Cardiac fibroblast (primary cell): ENCODE measurements at places on chromosomes 11 and 22.

GRCh38 chr11:31969359-31969702 is 121.5 kb upstream of the RCN1 start:
- no peak for DNase-seq

GRCh38 chr22:18069041-18069440 is 8.7 kb upstream of the PEX26 start:
- no peak for DNase-seq

- peak; percentile 94 for DNase-seq
Observed at GRCh38 chr11:66408488-66409214, 12.2 kb upstream of the NPAS4 start.

- peak; percentile 71 for DNase-seq
Observed at GRCh38 chr11:9459667-9460321, 1.0 kb upstream of the ZNF143 start.

GRCh38 chr11:130897262-130898182 is 18.8 kb downstream of the SNX19 start:
- peak; percentile 97 for DNase-seq
